Activated gamma-delta T cell (primary cell): ENCODE measurements at places on chromosomes 7 and 10.

DNA sequence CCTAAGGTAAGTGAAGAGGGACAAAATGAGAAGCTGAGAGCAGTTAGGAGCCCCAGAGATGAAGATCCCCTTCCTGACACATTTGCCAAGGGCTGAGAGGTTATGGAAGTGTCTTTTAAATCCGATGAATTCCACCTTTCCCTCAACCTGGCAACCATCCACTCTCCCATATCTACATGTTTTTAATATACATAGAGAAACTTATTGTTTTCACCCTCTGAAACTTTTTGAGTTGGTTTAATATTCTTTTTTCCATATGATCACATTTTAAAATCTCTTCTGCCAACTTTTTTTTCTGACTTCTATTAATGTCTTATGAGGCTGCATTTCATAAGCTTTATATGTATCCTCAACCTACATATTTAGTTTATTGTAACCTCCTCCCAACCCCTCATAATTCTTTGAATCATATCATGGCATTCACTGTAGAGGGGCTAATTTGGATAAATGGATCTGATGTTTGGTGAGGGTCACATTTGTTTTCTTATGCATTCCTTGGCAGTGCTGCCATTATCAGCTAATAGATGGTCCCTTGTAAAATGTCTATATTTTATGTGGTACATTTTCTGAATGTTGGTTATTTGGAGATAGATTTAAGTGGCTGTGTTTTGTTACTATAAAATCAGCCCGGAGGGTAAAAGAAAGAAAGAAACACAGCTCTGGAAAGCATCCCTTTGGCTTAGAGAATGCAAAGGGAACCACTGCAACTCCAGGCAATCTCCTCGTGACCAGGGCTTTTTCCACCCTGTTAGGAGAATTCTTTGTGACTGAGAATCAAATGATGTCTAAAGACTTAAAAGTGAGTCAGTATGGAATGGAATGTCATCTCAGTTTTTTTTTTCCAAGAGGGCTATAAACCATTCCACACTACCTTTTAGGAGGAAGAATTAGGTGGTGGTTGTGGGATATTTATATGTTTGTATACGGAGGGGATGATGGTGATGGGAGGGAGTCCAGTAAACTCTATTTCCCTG, 334.4 kb downstream of the SUGCT start:
- DNase-seq, result no peak

DNA sequence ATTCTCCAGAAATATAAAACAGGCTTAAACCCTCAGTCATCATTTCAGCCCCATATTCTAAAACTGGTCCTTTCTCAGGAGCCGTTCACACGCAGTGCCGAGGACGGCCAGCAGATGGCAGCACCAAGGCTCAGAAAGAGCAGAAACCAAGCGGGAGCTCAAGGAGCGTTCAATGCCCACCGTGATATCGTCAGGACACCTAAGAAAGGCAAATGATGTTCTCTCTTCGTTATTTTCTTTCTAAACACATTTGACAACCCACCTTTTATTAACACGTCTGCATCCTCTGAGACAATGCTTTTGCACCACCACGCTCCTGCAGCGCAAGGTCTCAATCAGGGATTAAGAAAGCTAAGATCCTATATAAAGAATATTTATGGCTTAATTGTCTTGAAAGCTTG, 45.7 kb upstream of the RBM33 start:
- peak; percentile 54 for DNase-seq

DNA sequence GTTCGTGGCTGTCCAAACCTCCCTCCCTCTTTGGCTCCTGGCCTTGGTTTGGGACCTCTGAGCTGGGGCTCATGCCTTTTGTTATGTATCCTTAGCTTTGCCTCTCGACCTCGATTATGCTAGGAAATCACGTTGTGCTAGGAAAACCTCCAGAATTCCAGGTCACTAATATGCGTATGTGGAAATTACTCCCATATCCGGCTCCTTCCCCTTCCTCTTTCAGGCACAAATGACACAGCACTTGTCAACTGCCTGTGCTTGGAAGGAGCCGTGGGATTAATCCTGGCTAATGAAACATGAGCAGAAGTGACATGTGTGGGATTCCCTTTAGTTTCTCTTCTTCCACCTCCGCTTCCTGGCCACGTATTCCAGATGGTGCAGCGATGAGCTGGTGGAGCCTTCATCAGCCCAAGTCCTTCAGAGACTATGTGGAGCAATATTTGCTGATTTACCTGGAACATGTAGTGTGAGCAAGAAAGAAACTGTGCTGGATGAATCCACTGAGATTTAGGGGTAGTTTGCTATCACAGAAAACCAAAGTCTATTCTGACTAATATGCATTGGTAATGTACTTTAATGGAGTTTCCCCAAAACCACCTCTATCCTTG, 149.2 kb downstream of the REEP3 start:
- DNase-seq, result no peak

DNA sequence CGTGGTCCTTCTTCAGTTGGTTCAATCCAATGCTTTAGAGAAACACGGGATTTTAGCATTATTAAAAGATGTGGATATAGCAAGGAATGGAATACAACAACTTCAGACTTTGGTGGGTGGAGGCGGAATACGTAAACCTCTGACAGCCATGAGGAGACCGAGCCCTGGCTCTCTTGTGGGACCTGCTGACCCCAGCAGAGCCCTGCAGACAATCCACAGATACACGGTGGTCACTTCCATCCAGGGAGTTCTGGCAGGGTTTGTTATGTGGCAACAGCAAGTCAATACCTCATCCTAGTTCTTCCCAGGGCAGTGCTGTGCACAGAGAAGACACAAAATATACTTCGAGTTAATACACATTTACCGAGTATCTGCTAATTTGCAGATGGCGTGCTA, 118.5 kb upstream of the DIP2C start:
- DNase-seq, result no peak

- no peak for DNase-seq
These were observed 6.5 kb downstream of the ELFN1 start for GRCh38 chr7:1676550-1677078.

DNA sequence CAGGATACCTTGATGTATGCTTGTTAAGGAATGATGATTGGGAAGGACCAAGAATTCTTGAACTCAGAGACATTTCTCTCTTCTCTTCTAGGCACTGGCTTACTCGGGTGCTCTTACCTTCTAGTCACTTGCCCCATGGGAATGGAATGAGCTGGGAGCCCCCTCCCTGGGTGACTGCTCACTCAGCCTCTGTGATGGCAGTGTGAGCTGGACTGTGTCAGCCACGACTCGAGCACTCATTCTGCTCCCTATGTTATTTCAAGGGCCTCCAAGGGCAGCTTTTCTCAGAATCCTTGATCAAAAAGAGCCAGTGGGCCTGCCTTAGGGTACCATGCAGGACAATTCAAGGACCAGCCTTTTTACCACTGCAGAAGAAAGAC, 10.7 kb downstream of the ZDHHC16 start:
- DNase-seq, result no peak

GRCh38 chr7:157133304-157133703, 5.4 kb upstream of the UBE3C start:
- no peak for DNase-seq

DNA sequence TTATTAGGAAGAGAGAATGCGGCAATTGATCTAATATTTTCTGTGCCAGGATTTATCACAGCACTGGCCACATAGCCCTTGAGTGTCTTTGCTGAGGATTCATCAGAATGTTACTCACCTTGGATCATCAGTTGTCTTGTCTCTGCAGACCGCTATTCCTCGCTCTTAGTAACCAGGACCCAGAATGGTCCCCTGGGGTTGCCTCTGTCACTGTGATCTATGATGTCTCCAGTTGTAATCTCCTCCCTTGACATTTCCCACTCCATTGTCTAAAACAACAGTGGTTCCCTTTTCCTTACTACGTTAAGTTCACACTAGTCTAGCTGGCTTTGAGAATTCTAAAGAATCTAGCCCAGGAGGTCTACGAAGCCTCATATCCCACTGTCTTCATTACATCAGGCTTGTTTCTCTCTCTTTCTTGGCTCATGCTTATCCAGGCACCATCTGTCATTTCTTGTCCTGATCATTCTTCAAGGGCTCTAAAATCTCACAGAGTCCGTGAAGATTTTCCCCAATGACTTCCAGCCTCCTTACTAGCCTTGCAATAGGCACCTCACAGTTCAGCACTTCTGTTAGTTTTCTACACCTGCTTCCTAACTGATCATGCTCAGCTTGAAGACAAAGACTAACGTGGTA, 125.8 kb downstream of the CUBN start:
- DNase-seq, result no peak

- no peak for DNase-seq
These were observed 103.5 kb downstream of the AGMO start for GRCh38 chr7:15457990-15458955.

- no peak for DNase-seq
These were observed 11.3 kb downstream of the MTG1 start for GRCh38 chr10:133405272-133405671.

- no peak for DNase-seq
These were observed 56.2 kb upstream of the NPY start for GRCh38 chr7:24227603-24228359.

- DNase-seq, result no peak
These were observed 28.7 kb downstream of the PNPLA8 start for GRCh38 chr7:108497082-108497725.

- DNase-seq, result no peak
These were observed 129.9 kb downstream of the WDR37 start for GRCh38 chr10:1185911-1186682.

- no peak for DNase-seq
These were observed 51.0 kb downstream of the COL1A2 start for GRCh38 chr7:94445696-94446194.

DNA sequence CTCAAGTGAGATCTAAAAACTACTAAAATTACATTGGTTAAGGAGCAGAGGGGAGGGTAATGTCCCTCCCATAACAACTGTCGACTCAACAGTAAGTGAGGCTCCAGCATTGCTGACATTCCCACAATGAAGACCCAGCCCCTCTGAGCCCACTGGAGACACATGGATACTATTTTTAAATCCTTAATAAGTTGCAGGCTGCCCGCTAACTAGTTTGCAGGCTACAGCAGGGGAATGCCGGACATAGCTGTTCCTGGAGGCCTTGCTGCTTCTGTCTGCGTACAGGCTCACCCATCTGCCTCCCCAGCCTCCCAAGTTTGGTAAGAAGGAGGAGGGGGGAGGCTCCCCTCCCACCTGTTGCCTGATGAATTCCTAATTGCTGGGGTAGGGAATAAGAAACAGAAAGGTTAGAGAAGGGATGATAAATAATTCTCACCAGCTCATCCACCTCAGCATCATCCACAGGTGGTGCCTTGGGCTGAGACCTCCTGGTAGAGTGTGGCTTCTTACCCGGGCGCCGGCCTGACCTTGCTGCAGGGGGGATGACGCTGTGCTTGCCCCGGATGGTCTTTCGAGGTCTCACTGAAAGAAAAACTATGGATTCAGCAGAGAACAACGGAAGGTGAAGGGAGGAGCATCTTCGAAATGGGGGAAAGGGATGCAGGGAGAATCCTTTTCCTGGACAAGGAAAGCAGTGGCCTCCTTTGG, 10.1 kb downstream of the FZD9 start:
- no peak for DNase-seq

- DNase-seq, result no peak
These were observed 14.9 kb downstream of the CARD11 start for GRCh38 chr7:3028758-3029093.

DNA sequence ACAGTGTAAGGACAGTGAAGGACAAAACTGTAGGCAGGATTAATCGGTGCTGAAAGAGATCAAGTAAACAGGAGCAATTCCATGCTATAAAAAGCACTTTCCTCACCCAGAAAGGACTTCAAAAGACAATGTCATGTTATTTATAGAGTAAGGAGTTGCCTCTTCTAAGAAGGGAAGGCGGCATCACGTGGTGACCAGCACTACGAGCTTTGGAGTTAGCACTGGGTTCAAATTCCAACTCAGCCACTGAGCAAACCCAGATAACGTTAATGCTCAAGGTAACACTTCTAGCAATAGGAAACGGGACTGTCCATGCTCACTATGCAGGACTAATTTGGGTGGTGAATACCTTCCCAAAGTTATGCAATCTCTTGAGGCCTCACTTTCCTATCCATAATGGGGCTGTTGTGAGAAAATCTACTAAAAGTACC, 715 bp upstream of the PANK1 start:
- no peak for DNase-seq

DNA sequence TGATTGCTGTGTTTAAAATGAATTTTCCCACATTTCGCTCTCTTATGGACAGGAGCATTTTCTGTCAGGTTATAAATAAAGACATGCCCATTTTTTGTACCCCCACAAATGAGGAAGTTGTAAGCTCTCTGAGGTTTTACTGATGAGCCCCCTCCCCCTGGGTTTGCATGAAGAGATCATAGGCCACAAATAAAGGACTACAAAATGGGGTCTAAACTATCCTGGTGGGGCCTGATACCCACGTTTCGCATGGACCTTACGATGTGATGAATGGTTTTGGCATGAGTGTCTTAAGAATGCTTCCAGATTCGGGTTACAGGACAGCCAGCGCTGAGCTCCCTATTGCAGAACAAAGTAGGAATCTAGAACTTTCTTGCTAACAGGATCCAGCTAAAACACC, 5.8 kb downstream of the IKZF1 start:
- no peak for DNase-seq

DNA sequence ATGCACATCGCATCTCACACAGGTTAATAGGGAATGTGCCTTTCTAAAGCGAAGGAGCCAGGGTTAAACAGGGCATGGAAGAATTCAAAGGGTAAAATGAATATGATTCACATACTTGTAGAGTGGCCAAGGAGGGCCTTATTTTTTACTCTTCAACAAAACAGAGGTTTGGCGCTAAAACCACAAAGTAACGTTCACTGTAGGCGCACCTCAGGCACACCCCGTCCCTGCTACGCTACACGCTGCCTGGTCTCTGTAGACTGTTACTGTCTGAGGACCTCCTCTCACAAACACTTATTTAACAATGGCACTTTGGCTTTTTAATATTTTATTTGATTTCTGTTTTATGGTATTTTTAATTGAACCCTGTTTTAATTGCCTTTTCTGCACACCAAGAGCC, 462.1 kb upstream of the GALNT17 start:
- DNase-seq, result no peak

- no peak for DNase-seq
These were observed 139.4 kb downstream of the EPC1 start for GRCh38 chr10:32207544-32207943.

DNA sequence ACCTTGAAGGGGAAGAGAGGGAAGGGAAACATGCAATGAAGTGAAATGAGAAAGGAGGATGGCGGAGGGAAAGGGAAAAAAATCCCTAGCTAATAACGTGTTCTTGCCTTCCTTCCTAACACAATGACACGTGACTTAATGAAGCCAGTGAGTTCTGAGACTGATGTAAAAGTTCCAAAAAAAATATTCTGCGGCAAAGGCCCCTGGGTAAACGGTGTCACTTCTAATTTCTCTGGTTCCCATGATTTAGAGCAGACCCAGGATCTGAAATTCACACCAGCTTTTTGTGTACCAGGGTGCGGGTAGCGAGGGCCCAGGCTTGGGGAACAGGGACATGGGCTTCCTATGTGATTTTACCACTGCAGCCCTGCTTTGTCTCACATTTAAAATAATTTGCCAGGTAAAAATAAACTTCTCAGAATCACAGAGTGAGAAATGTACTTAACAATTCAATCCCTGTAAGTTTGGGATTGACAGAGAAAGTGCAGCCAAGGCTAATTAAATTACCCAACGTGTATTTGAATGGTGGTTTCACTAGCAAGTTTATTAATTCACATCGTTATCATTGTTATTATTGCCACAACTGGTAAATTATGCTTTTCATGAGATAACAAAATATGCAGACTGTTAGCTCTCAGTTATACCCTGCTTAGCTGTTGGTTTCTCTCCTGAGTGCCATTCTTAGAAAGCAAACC, 182.4 kb downstream of the SEM1 start:
- no peak for DNase-seq
